ENCODE measurements at places on chromosomes 4 and X.

DNA sequence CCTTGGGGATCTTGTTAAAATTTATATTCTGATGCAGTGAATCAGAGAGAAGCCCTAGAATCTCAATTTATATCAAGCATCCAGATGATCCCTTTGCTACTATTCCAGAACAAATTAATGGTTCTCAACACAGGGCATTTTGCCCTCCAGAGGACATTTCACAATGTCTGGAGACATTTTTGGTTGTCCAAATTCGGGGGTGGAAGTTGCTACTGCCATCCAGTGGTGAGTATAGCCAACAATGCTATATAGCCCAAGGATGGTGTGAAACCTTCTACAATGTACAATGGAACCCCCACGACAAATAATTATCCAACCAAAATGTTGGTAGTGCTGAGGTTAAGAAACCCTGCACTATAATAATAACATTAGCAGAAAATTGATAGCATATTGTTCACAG lies 2440.0 kb downstream of the PCDH7 start:
- no peak for DNase-seq

GRCh38 chrX:85620466-85620865 lies 241.0 kb upstream of the POF1B start:
- DNase-seq = no peak

DNA sequence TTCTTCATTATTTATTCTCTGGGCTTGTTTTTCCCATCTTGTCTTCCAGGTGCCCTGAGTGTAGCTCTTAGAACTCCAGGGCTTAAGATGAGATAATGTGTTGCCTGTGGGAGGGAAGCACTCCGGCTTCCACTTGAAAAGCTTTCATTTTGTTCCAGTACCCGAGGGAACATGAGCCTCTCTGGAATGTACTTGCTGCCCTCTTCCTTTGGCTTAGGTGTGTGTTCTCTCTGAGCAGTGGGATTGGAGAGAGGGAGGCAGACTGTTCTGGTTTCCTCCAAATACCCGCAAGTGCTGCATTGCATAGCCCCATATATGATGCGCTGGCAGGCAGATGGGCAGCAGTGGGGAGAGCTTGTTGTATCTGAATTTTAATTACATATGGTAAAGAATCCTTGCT lies 861 bp upstream of the DTHD1 start:
- DNase-seq = no peak

GRCh38 chr4:6450709-6451108 lies 21.7 kb downstream of the PPP2R2C start:
- no peak for DNase-seq

DNA sequence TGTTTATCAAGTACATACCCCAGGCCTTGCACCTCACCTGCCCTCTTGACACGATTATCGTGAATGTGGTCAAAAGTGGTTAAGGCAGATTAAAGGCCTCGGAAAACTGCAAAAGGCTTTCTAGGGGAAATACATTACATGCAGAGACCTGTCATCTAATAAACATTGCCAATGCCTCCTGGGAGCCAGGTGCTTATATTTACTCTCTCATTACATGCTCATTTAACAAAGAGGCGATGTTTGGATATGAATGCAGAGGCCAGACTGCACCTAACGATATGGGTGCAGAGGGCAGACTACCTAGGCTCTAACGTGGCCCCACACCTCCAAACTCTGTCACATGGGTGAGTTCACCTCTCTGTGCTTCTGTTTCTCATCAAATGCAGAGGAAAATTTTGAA lies 14.5 kb downstream of the CRMP1 start:
- no peak for DNase-seq
